ENCODE measurements at places on chromosomes 12 and 14. TPM values are rescaled to one million over a fixed set of nuclear protein-coding genes. Genes with fewer than 3 reads are reported as not detected.

Gene DPPA3
- polyA plus RNA-seq, result not detected

Gene PPP1R36
- polyA plus RNA-seq, result 0.67 TPM

Gene CLEC4A
- 0.26 TPM for polyA plus RNA-seq

Gene ANKS1B
- polyA plus RNA-seq, result 0.27 TPM

Gene DDN
- polyA plus RNA-seq, result 0.02 TPM

Gene CLEC4D
- not detected for polyA plus RNA-seq

Gene RDH5
- 6.2 TPM for polyA plus RNA-seq

Gene TMEM233
- not detected for polyA plus RNA-seq

Gene ADCY4
- polyA plus RNA-seq, result 4.1 TPM

Gene HOXC12
- 0.05 TPM for polyA plus RNA-seq

Gene CLEC1B
- polyA plus RNA-seq, result not detected

Gene SMCO2
- polyA plus RNA-seq, result 0.09 TPM

Gene TMTC2
- 5.6 TPM for polyA plus RNA-seq

Gene KLHL33
- polyA plus RNA-seq, result 0.12 TPM

Gene SLC39A2
- polyA plus RNA-seq, result not detected

Gene ADAM20
- 0.13 TPM for polyA plus RNA-seq

Gene VWF
- 0.06 TPM for polyA plus RNA-seq

Gene KCNH3
- polyA plus RNA-seq, result 0.02 TPM

Gene KITLG
- 43.0 TPM for polyA plus RNA-seq

Gene ISM2
- 0.07 TPM for polyA plus RNA-seq
